ENCODE measurements at places on chromosomes 2 and 18.

- no peak for ATAC-seq
These were observed 325.0 kb upstream of the PKDCC start for GRCh38 chr2:41722668-41723369.

- no peak for ATAC-seq
These were observed 450.2 kb upstream of the NRP2 start for GRCh38 chr2:205232086-205232485.

DNA sequence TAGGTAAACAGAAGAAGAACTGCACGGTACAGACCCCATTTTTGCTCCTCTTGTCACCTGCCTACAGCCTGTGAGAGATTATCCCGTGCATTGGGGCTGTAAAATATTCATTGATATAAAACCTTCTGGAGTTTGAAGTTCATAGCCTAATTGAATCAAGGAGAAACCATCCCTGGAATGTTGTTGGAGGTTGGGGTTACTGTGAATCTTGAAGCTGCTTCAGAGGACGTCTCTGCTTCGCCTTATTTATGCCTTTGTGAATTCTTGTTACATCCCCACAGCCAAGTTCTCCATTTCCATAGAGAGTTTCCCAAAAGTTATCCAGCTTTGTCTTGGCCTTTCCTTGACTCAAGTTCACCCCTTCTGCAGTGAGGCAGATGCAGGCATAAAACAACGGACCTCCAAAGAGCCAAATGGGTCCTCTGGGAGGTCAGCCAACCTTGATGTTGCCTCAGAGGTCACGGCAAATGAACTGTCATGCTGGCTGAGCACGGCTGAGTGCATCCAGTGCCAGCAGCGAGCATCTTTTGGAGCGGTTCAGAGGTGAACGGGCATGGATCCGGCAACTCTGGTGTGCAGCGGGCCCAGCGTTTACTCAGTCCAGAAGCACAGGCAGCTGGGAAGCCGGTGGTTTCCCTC lies 317.6 kb downstream of the PRKCE start:
- ATAC-seq: no peak

DNA sequence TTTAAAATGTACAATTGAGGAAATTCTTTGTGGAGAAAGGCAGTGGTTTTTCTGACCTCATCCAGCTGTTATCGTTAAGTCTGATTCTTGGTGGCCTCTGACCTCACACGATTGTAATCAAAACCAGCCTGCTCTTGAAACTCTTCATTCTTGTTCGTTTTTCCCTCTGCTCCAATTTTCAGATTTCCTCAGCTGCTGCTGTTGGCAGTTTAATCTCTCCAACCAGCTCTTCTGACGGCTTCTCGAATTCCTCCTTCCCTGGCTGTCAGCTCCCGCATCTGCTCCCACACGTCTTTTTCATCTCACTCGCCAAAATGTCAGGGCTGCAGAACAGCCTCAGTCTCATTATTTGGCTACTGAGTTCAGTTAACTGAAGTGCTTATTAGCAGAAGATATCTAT lies 136.1 kb downstream of the DCDC2C start:
- no peak for ATAC-seq

- ATAC-seq: peak; percentile 90
These were observed 91.8 kb downstream of the ACVR1 start for GRCh38 chr2:157784169-157784822.

DNA sequence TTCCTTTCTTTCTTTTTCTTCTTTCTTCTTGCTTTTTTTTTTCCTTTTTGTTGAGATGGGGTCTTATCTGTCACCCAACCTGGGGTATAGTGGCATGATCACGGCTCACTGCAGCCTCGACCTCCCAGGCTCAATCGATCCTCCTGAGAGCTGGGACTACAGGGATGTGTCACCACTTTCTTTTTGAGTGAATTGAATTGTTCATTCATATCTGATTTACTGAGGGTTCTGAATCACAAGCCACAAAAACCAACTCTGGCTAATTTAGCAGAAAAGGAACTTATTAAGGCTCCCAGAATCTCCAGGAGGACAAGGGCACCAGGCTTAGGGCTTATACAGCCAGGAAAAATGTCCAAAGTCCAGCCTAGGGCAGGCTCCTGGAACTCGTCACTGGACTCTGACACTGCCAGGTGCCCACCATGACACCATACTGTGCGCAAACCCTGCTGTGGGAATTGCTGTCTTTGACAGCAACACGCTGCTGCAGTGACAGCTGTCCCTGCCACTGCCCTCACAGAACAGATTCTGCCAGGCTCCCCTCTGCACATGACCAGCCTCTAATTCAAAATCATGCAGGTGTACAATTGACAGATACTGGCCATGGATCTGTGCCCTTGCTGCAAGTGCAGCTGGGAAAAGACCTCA lies 42.9 kb upstream of the EML6 start:
- ATAC-seq: no peak

- ATAC-seq: no peak
These were observed 333.9 kb upstream of the PIK3C3 start for GRCh38 chr18:41621177-41621576.
